Right renal cortex interstitium (tissue), 3 donors: ENCODE measurements at places on chromosomes 4 and X.

DNA sequence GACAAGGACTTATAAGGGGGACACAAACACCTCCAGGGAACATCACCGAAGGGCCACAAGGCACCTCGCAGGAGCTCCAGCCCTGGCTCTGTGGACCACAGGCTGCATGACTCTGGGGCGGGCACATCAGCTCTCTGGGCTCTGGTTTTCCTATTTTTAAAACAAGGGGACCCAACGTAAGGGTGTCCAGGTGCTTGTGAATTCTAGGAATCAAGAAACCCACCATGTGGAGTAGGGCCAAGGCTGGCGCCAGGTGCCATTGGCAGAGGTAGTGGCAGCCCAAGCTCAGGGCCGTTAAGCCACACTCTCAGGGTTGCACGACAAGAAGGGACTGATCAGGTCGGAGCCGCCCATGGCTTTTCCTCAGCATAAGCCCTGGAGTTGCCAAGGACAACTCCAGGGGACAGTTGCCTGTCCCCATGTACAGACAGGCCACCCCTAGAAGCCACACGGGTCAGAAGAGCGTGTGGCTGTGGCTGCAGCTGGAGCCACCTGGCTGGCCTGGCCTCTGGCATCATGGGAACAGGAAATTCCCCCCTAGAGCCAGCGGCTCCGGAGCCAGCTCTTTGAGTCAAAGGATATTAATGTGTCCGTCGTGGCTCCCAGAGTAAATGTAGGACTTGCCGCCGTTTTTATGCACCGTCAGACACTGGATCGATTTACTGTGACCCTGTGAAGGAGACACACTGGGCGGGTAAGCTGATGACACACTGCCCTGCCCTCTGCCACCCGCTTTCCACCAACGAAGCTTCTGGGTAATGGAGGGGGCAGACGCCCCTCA is 32.5 kb downstream of the WDR1 start:
- DNase-seq = no peak

GRCh38 chr4:111542056-111542455 is 603.2 kb upstream of the FAM241A start:
- DNase-seq = no peak

GRCh38 chr4:89022426-89023128 is 34.4 kb downstream of the FAM13A start:
- no peak for DNase-seq

DNA sequence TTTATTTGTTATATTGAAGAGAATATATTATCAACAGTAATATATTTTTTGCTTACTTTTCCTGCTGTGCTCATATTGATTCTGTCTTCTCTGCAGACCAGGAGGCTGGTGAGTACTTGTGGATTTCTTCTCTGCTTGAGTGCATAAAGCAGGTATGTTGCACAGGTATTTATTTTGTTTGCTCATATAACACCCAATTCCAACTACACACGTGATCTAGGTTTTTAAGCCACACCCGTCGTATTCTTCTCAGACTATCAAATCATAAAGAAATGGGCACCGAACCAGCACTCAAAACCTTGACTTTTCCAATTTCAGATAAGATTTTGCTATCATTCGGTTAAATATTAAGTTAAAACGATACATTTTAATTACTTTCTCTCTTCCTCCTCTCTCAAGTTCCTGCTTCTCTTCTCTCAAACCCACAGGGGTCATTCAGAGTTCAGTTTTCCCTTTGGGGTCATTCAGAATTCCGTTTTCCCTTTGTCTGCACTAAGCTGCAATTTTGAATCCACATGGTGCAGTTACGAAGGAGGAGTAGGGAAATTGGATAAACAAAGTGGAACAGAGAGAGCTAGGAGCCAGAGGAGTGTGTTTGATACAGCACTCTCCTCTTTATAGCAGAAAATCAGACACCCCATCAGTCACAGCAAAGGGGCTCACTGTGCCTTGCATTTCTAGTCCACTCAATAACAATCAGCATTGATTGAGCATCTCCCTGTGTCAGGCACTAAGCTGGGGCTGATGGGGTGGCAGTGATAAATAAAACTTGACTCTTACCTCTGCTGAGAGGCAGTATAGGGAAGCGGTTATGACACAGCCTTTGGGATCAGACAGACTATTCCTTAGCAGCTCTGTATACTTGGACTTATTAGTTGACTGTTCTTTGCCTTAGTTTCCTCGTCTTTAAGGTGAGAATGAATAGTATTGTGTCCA is at the start of gene ADH1C:
Gene ADH1C (minus strand): TSS at position 145 of the 936 bp plus-strand sequence. CDS start 71 bp downstream, at position 74.
- peak; percentile 27 for DNase-seq

DNA sequence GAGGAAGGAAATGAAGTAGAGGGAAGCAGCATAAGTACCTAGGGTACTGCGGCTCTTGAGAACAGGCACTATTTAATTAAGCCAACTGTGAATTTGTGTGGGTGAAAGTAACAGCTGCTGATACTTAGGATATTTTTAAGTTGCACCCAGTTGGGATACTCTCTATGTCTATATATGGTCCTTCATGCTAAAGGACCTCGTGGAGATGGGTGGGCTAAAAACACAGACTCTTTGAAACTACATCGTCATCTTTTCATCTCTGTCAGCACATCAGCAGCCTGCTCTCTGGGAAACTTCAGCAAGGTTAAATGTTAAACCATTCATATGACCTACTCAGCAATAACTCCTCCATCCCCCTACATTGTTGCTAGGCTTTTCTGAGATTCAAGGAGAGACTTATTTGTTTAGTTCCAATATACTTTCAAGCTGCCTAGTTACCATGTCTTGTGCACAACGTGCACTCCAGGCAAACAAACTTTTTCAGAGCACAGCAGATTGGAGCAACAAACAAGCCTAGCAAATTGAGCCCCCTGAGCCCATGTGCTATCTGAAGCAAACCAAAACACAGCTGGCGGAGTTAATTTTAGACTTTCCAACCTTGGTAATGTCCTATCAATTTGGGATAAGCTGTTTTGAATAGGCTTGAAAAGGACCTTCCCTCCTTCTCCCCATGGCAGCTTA is 6.2 kb upstream of the MOB1B start:
- no peak for DNase-seq
